ENCODE measurements at places on chromosomes 4 and X. TPM values are rescaled to one million over a fixed set of nuclear protein-coding genes. Genes with fewer than 3 reads are reported as not detected.
A peak's percentile ranks its signal among the peaks of the same experiment; 100 is the strongest.

SPACA5 gene
- total RNA-seq = not detected

CCDC110 gene
- not detected for total RNA-seq

DNA sequence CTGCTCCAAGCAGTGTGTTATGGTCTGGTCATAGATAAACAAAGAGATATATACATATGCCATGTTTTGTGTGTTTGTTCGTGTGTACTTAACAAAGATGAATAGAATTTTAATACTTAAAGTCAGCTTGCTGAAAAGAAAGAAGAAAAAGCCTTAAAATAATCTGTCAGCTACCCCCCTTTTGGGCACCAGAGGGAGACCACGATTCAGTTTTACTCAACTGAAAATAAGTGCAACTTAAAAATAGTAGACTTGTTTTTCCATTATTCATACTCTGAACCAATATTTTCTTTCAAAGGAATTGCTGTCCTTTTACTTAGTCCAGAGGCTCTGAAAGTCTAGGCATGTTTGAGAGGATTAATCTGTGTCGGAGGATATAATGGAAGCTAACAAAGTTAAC is 181.7 kb upstream of the AGTR2 start:
- DNase-seq = peak; percentile 3
- H3K4me1 ChIP-seq = no peaks in the 10 kb centered on the region
- no peaks in the 10 kb centered on the region for H3K27me3 ChIP-seq
- no peak overlapping the region for H3K27ac ChIP-seq

DNA sequence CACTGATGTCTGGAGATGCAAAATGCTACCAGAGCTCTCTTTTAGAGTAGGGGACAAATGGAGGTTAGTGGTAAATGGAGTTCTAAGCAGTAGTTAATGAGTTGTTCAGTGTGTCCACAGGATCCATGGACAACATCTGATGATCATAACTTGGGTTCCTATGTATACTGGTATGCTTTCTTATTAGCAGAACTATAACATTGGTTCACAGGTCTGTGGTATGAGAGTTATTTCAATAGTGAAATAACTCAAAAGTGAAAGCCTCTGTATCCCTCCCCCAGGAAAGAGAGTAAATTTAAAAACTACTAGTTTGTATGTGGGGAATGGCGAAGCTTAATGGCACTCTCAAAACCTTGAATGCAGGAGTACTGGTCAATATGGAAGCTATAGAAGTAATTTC is 363.5 kb upstream of the EMCN start:
- H3K27ac ChIP-seq = no peak overlapping the region
- no peaks in the 10 kb centered on the region for H3K4me1 ChIP-seq
- no peaks in the 10 kb centered on the region for H3K27me3 ChIP-seq
